ENCODE measurements at places on chromosomes 1 and 21. TPM values are rescaled to one million over a fixed set of nuclear protein-coding genes. Genes with fewer than 3 reads are reported as not detected.

DNA sequence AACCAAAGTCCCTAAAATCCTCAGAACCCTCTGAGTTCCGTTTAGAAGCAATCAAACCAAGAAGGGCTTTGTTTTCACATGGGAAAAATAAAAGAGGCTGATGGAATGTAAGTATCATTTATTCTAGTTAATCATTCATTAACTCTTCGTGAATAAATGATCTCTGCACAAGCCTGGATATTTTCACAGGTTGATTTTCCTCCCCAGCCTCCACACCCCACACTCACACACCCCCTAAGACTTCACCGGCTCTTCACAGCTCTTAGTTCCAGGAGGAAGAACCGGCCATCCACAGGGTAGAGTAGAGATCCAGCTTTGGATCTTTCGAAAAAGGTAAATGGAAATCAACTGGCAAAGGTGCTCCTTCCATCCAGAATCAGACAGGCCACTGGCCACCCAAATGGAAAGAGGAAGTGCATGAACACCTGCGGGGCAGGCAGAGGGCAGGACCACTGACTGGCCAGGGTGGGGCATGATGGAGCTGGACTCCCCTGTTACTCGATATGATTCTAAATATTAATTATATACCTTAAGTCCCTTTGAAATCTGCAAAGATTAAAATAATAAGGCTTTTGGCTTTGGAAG, 10.0 kb downstream of the C1orf198 start:
- no peak overlapping the region for H3K27ac ChIP-seq
- H3K4me1 ChIP-seq: peaks cover 29% of the 10 kb centered on the region
- peaks cover 26% of the 10 kb centered on the region for H3K36me3 ChIP-seq
- no peaks in the 10 kb centered on the region for H3K27me3 ChIP-seq
- DNase-seq: no peak
- no peak overlapping the region for H3K4me3 ChIP-seq

- H3K4me3 ChIP-seq: 0 out of 2 replicates have a peak overlapping the region, but pooled peaks have one; percentile 4
- H3K4me1 ChIP-seq: peaks cover 63% of the 10 kb centered on the region
- DNase-seq: peak; percentile 52
- peaks cover 93% of the 10 kb centered on the region for H3K27me3 ChIP-seq
Observed at GRCh38 chr1:204706838-204707509, 21.4 kb upstream of the LRRN2 start.

GRCh38 chr1:156051011-156051725, 2.4 kb downstream of the UBQLN4 start:
- DNase-seq: no peak
- H3K27ac ChIP-seq: peak overlapping the region; percentile 4
- H3K36me3 ChIP-seq: peaks cover 22% of the 10 kb centered on the region
- H3K27me3 ChIP-seq: no peaks in the 10 kb centered on the region
- peak overlapping the region; percentile 29 for H3K4me3 ChIP-seq

CD34 gene
- 0.18 TPM for total RNA-seq

GRCh38 chr1:206699000-206699586, 14.4 kb downstream of the MAPKAPK2 start:
- H3K27me3 ChIP-seq: no peaks in the 10 kb centered on the region
- no peaks in the 10 kb centered on the region for H3K36me3 ChIP-seq
- peaks cover 73% of the 10 kb centered on the region for H3K4me1 ChIP-seq
- H3K4me3 ChIP-seq: no peak overlapping the region
- H3K27ac ChIP-seq: no peak overlapping the region

DNA sequence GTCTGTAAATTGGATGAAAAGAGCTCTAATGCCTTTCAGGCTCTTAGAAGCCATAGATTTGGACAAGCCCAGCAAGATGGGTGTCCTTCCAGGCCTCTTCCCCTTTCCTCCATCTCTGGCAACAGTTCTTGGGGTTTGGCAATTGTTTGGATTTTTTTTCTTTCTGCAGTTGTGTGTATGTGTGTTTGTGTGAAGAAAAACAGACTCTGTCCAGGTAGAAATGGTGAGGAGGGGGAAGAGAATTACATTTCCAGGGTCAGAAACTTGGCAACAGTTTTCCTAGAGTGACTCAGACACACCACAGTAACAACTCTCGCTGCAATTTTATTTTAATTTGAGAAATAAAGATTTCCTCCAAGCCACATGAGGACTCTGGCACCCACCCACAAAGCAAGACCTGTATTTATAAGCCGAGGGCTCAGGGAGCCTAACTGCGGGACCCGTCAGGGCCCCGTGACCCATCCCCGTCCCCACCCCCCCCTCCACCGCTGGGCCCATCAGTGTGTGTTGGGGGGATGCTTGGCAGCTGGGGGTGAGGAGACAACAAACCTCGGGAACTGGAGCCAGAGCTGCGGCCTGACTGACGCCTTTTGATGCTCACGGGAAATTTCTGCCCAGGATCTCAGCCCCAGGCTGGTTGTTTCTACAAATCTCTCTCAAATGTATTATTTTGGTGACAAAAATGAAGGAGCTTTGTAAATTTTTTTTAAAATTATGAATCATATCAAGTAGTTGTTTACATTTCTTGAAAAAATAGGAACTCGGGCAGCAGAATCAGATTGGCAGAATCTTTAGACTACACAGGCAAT, 4.4 kb downstream of the TMEM200B start:
- H3K36me3 ChIP-seq: no peaks in the 10 kb centered on the region
- H3K4me3 ChIP-seq: no peak overlapping the region
- H3K27ac ChIP-seq: peak overlapping the region; percentile 2
- DNase-seq: no peak

NID1 gene
- total RNA-seq: 19.2 TPM

DNA sequence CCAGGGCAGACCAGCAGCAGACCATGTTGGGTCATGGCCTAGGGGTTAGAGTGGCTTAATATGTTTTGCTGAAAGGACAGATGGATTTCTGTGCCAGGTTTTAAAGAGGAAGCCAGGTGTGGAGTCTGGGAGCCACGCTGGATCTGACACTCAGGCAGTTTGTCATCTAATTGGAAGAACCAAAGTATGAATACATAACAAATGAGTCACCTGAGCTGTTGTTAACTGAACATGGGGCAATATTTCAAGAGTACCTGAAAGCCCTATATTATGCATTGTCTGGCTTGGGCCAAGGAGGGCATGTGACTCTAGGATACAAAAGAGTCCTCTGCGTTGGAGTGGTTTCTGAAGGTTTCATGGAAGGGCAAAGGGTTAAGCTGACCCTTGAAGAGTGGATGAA, 70.6 kb downstream of the LMO4 start:
- no peaks in the 10 kb centered on the region for H3K27me3 ChIP-seq
- no peaks in the 10 kb centered on the region for H3K4me1 ChIP-seq
- DNase-seq: no peak
- no peak overlapping the region for H3K27ac ChIP-seq

GRCh38 chr1:44289530-44289929, 65.5 kb downstream of the ERI3 start:
- H3K4me3 ChIP-seq: no peak overlapping the region
- H3K27me3 ChIP-seq: no peaks in the 10 kb centered on the region
- DNase-seq: peak; percentile 18
- no peak overlapping the region for H3K27ac ChIP-seq
- peaks cover 11% of the 10 kb centered on the region for H3K36me3 ChIP-seq
- H3K4me1 ChIP-seq: no peaks in the 10 kb centered on the region

Measured in WTC11 (cell line).